Tibial nerve (tissue), 4 donors: ENCODE measurements at places on chromosomes 3 and 15. TPM values are rescaled to one million over a fixed set of nuclear protein-coding genes. Genes with fewer than 3 reads are reported as not detected.

Gene MEX3B
- total RNA-seq = 0.30 TPM

Gene STAB1
- 269 TPM for total RNA-seq

Gene TPM1
- total RNA-seq = 387 TPM

Gene KCNAB1
- 11.4 TPM for total RNA-seq

Gene EBLN2
- 11.9 TPM for total RNA-seq

Gene PRR20G
- total RNA-seq = not detected

Gene SH2D7
- not detected for total RNA-seq

Gene CD200
- 4.5 TPM for total RNA-seq

Gene CKMT1A
- not detected for total RNA-seq

Gene JAGN1
- 46.7 TPM for total RNA-seq

Gene SPATA12
- not detected for total RNA-seq

Gene ZMYND10
- total RNA-seq = not detected

Gene CHRM5
- 0.98 TPM for total RNA-seq

Gene ACAD11
- total RNA-seq = 58.8 TPM

Gene TTC14
- total RNA-seq = 88.1 TPM

GRCh38 chr15:90126022-90126421, 23.8 kb upstream of the IDH2 start:
- no peak for DNase-seq
- no peaks in the 10 kb centered on the region for H3K4me1 ChIP-seq
- no peaks in the 10 kb centered on the region for H3K27me3 ChIP-seq
- no peak overlapping the region for H3K27ac ChIP-seq
- no peak overlapping the region for H3K4me3 ChIP-seq

GRCh38 chr15:61449186-61449702, 220.1 kb upstream of the RORA start:
- no peaks in the 10 kb centered on the region for H3K4me1 ChIP-seq
- no peak for DNase-seq
- H3K27me3 ChIP-seq = no peaks in the 10 kb centered on the region
- no peak overlapping the region for H3K4me3 ChIP-seq

GRCh38 chr3:169666076-169666375, 2.5 kb upstream of the MECOM start:
- H3K27ac ChIP-seq = no peak overlapping the region
- H3K36me3 ChIP-seq = no peaks in the 10 kb centered on the region
- no peak for DNase-seq
- H3K27me3 ChIP-seq = peaks cover 2% of the 10 kb centered on the region
- peaks cover 36% of the 10 kb centered on the region for H3K4me1 ChIP-seq
- no peak overlapping the region for H3K4me3 ChIP-seq

GRCh38 chr3:31145062-31145461, 250.6 kb upstream of the GADL1 start:
- no peaks in the 10 kb centered on the region for H3K27me3 ChIP-seq
- H3K4me3 ChIP-seq = no peak overlapping the region
- H3K27ac ChIP-seq = no peak overlapping the region

DNA sequence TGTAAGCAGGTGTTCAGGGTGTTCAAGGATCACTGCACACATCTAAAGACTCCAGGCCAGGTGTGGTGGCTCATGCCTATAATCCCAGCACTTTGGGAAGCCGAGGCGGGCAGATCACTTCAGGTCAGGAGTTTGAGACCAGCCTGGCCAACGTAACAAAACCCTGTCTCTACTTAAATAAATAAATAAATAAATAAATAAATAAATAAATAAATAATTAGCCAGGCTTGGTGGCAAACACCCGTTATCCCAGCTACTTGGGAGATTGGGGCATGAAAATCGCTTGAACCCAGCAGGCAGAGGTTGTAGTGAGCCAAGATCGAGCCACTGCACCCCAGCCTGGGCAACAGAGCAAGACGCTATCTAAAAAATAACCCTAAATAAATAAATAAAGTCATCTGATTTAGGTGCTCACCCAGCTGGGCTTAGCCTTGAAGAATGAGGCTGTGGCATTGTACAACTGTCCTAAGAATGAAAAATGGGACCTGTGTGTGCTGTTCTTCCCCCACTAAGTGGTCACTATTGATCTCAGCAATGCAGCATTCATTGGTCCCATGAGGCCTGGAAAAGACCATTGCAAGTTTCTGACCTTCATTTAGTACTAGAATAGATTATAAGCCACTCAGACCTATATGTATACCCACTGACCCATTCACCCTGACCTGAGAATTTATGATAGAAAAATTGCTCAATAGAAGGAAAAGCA, 82.8 kb upstream of the ABHD17C start:
- no peaks in the 10 kb centered on the region for H3K36me3 ChIP-seq
- H3K4me1 ChIP-seq = no peaks in the 10 kb centered on the region
- H3K27me3 ChIP-seq = no peaks in the 10 kb centered on the region
- H3K4me3 ChIP-seq = no peak overlapping the region
- DNase-seq = no peak

GRCh38 chr3:58719684-58720083, 53.1 kb upstream of the FAM3D start:
- no peak overlapping the region for H3K27ac ChIP-seq
- H3K27me3 ChIP-seq = no peaks in the 10 kb centered on the region
- no peak overlapping the region for H3K4me3 ChIP-seq
- H3K4me1 ChIP-seq = no peaks in the 10 kb centered on the region

DNA sequence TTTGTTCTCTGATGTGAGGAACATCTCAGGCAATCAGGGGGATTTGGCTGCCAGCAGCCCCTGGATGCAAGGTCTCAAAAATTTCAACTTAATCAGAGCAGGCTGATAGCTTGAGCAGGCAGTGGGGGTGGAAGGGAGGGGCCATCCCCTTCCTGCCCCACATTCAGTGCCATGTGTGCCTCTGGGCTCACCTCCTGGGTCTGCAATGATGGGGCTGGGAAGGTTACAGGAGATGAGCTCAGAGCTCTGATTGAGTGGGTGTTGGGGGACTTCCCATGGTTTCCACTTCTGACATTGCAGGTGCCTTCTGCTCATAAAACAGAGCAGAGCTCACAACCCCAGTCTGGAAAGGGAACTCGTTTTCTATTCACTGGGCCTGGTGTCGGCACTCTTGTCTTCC, 37.0 kb downstream of the PARP16 start:
- no peak overlapping the region for H3K27ac ChIP-seq
- H3K27me3 ChIP-seq = no peaks in the 10 kb centered on the region
- DNase-seq = no peak
- H3K36me3 ChIP-seq = no peaks in the 10 kb centered on the region

GRCh38 chr15:90141646-90142045, 39.4 kb upstream of the IDH2 start:
- DNase-seq = no peak
- no peak overlapping the region for H3K27ac ChIP-seq
- H3K4me1 ChIP-seq = peaks cover 4% of the 10 kb centered on the region

GRCh38 chr15:28154283-28154682, 55.2 kb upstream of the OCA2 start:
- no peaks in the 10 kb centered on the region for H3K27me3 ChIP-seq
- H3K4me3 ChIP-seq = no peak overlapping the region
- H3K36me3 ChIP-seq = no peaks in the 10 kb centered on the region
- no peaks in the 10 kb centered on the region for H3K4me1 ChIP-seq
- H3K27ac ChIP-seq = no peak overlapping the region

DNA sequence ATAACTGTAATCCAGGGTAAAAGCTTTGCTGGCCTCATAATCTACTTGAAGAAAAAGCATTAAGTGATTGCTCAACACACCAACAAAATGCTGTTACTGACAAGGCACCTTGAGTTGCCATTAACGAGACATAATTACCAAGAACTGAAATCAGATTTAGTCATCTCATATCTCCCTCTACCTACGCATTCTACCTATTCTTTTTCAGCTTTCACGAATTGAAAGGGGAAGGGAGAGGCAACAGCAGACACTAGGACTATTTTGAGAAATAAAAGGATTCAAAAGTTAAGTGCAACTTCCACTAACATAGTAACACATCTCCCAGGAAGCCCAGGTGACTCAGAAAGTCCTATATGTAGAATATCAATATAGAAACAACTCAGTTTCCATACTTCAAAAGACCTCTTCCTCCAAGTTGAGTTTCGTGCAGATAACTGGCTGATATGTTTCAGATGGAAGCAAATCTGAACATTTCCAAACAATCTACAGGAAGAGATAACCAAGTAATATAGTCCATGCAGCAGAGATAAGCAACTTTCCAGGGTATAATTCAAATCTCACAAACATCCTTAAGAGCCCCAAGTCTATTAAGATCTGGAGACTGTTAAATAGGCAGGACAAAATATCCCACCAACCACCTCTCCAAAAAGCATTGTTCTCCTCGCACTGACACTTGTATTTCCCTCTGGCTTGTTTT, 1.9 kb downstream of the OSBPL10 start:
- H3K27me3 ChIP-seq = no peaks in the 10 kb centered on the region
- H3K36me3 ChIP-seq = no peaks in the 10 kb centered on the region
- no peak for DNase-seq
- peaks cover 14% of the 10 kb centered on the region for H3K4me1 ChIP-seq
- H3K4me3 ChIP-seq = no peak overlapping the region

DNA sequence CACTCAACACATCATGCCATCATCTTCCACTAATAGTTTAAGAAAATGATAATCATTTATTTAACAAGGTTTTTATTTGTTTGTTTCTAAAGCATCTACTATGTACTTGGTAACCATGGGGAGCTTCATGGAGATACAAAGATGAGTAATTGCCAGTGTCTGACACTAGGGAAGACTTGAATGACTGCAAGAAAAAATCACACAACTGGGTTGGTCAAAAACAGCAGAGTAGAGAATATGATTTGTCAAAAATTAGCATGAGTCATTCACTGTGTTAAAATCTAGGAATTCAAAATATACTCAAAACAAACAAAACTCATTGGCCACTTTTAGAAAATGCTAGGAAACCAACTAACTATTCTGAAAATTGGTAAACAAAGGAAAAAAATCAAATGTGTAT, 6.3 kb downstream of the BNC1 start:
- no peaks in the 10 kb centered on the region for H3K4me1 ChIP-seq
- H3K36me3 ChIP-seq = no peaks in the 10 kb centered on the region
- H3K4me3 ChIP-seq = no peak overlapping the region
- no peak overlapping the region for H3K27ac ChIP-seq
- DNase-seq = no peak
- peaks cover 61% of the 10 kb centered on the region for H3K27me3 ChIP-seq

DNA sequence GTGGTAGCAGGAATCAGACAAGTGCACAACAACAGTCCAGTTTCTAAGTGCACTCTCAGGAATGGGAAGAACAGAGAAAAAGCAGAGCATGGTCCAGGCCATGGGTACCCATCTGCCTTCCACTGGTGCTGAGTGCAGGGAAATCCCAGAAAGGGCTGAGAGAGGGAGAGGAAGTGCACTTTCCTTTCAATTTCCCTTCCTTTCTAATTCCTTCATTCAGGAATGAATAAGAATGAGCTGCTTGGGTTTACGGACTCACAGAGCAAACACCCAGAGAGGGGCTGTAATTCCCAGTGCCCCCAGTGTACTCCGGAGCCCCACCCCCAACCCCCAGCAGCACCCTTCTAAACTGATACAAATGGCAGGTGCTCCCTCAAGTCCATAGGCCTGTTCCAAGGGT, 300.6 kb downstream of the FOXP1 start:
- H3K27me3 ChIP-seq = no peaks in the 10 kb centered on the region
- no peak overlapping the region for H3K27ac ChIP-seq
- H3K4me1 ChIP-seq = no peaks in the 10 kb centered on the region
- H3K36me3 ChIP-seq = no peaks in the 10 kb centered on the region
- no peak overlapping the region for H3K4me3 ChIP-seq

- no peaks in the 10 kb centered on the region for H3K36me3 ChIP-seq
- H3K4me1 ChIP-seq = peaks cover 23% of the 10 kb centered on the region
- H3K27me3 ChIP-seq = no peaks in the 10 kb centered on the region
- no peak overlapping the region for H3K4me3 ChIP-seq
Observed at GRCh38 chr3:69866988-69867720, 127.9 kb downstream of the MITF start.

DNA sequence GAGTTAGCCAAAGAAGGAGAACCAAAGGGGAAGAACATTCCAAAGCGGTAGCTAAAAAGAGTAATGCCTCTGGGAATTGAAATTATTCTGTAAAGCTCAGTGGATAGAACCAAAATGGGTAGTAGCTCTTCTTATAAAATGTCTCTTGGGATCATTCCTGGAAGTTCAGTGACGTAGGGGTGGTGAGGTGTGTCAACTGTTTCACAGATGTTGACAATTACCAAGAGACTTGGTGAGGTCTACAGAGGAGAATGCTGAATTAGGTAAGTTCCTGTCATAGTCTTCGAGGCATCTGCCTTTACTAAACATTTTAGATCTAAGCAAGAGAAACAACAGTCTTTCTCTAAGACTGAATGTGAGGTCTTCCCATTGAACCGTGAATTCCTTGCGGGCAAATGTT, 67.8 kb downstream of the TPRG1 start:
- peaks cover 7% of the 10 kb centered on the region for H3K36me3 ChIP-seq
- no peaks in the 10 kb centered on the region for H3K4me1 ChIP-seq

GRCh38 chr3:99393961-99394360, 244.4 kb upstream of the COL8A1 start:
- H3K4me3 ChIP-seq = no peak overlapping the region
- H3K27ac ChIP-seq = no peak overlapping the region
- no peaks in the 10 kb centered on the region for H3K36me3 ChIP-seq

- no peak overlapping the region for H3K4me3 ChIP-seq
- H3K36me3 ChIP-seq = no peaks in the 10 kb centered on the region
- no peak for DNase-seq
- no peak overlapping the region for H3K27ac ChIP-seq
- no peaks in the 10 kb centered on the region for H3K27me3 ChIP-seq
- no peaks in the 10 kb centered on the region for H3K4me1 ChIP-seq
Observed at GRCh38 chr3:87949189-87949878, 109.5 kb downstream of the CGGBP1 start.

DNA sequence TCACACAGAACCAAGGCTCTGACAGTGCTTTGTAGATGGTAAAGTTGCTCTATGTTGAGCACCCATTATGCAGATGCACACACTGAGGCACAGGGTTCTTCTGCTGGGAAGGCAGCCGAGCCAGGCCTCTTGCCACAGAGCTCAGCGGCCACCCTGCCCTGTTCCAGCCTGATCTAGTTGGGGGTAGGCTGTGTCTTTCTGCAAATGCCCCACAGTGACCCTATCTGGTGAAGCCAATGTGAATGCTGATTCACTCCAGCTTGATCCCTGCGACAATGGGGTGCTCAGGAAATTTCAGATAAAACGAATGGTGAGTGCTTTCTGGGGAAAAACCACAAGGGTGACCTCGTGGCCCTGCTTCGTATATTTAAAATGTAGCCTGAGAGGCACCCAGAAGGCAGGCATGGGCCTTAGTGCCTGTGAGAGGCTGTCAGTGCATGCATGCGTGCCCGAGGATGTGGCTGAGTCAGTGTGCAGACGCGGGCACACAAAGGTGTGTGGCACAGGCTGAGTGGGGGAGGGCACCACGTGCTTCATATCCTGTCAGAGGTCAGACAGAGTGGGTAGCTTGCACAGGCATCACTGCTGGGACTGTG, 85.7 kb downstream of the ATP2B2 start:
- no peak for DNase-seq
- no peaks in the 10 kb centered on the region for H3K36me3 ChIP-seq
- H3K27ac ChIP-seq = no peak overlapping the region
- no peaks in the 10 kb centered on the region for H3K4me1 ChIP-seq
